Non-pigmented ciliary epithelial cell (primary cell): ENCODE measurements at places on chromosomes 12 and 14.
A peak's percentile ranks its signal among the peaks of the same experiment; 100 is the strongest.

DNA sequence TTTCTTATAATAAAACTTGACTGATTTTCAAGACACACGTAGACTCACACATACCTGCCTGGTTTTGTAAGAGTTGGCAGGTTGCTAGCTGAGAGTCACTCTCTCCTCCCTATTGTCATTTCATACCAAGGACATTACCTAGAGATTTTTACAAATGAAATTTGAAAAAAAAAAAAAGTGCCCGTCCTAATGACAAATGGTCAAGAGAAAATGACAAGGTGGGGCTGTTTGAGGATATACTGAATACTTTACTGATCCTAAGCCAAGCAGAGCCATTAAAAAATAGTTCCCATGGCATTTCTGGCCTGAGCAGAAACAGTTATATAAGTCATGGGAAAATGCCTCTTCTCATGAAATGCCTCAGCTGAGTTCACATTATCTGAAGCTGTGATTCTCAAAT is 150.2 kb downstream of the DYRK2 start:
- DNase-seq: no peak

DNA sequence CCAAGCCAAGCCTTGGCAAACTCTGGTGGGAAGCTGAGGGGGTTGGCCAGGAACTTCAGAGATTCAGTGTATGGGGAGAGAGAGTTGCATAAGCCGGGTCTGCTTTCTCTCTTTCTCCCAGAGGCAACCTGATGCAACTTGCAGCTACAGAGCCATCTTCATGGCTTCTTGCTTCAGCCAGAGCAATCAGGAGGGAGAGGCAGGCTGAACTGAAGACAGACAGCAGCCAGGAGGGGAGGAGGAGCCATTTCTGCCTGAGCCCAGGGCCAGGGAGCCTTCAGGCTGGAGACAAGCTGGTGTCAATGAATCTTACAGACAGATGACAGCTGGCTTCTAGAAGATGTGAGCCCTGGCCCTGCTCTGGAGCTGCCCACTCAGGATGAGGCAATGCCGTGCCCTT is 18.7 kb downstream of the NPC2 start:
- DNase-seq: no peak

DNA sequence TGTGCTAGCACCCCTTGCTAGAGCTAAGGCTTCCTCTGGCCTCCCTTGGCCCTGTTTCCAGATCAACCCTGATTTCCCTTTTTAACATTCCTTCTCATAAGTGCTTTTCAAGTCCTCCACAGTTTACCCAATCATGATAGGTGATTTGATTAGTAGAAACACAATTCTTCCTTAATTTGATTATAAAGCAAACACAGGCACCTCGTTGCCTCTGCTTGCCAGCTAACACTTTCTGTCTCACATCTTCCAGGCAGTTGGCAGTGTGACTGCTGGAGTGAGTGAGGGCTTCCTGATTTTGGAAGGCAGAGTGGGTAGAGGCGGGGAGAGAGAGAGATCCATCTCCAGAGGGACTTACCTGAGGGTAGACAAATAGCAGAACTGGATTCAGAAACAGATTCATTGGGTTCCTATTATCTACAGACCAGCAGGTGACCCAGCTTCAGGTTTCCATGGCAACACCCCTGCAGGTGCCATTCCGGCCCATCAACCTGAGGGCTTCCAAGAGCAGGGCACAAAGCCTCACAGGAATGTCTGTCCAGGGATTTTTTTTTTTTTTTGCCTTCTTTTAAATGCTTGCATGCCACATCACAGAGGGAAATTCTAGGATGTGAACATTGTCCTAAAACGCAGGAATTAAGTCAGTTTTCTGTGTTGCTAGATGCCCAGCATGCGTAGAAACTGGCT is 77.7 kb downstream of the PLXNC1 start:
- DNase-seq: no peak

DNA sequence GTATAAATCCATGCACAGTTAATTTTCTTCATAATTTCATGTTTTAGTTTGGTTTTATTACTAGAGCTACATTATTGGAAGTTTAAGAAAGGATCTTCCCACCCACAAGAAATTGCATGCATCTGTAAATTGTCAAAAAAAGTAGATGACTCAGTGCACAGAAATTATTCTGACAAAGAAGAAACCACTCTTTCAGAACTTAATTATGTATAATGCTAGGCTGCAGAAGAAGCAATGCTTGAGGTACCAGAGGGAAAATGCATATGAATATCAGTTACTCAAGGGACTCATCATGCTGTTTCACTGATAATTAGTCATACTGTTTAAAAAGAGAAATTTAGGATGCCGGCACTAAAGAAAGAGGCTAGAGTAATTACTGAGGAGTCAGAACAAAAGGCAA is 147.0 kb downstream of the SLC16A7 start:
- DNase-seq: no peak

DNA sequence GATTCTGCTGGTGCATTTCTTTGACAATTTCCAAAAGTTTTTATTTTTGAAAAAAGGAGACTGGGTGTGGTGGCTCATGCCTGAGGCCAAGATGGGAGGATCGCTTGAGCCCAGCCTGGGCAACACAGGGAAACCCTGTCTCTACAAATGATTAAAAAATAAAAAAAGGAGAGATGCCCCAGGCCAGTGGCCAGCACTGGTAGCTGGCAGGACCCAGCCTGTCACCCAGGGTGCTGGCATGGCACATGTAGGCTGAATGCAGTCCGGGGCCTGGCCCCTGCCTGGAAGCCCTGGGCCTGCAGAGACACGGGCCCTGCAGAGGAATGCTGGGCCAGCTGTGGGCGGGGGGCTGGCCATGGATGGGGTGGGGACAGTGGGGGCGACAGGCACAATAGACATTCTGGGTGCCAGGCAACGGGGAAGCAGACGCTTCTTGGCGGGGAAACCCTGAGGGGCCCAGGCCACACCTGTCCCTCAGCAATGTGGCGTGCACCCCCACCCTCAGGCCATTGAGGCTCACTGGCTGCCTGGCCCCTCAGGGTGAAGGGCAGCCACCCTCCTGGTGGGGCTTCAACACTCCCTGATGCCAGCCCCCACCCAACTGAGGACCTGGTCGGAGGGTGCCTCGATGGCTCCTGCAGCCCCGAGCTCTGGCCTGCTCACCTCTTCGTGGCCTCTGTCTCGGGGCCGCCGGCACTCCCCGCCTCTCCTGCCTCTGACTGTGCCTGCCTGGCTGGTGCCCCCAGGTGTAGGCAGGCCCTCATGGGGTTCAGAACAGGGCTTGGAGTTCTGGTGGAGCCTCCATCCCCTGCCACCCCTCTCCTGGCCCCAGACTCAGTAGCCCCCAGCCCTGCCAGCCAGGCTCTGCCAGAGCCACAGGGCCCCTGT is 12.1 kb downstream of the TRMT61A start:
- no peak for DNase-seq

DNA sequence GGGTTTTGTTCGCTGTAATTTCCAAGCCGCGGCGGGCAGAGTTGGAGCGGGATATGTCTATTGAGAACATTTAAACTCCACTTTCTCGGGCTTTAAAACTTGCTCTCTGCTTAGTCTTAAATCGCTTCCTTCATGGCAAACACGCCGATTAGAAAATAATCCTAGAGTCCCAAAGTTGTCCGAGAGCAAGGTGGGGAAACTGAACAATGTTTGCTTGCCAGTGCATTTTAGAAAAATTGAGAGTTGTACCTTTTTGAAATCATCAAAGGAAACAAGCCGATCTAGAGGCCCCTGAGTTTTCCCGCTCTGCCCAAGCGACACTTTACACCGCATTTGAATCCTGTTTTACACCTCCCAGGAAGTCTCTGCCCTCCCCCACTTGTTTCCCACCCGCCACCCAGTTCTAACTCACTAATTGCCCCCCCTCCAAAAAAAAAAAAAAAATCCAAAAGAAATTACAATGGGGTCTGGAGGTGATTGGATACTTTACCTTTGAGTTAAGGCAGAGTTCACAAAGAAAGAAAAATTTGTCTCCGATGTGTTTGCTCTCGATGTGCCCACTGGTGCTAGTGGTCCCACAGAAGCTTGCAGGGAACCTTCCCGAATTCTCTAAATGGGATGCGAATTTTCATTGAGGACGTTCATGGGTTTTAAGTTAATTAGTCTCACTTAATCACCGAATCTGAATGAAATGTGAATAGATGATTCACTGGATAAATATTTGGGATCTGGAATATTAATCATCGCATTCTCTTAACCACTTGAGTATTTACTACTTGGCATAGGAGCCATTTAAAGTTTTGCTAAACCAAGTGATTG is 2.3 kb downstream of the HMGA2 start:
- DNase-seq: no peak

- peak; percentile 6 for DNase-seq
These were observed 80.3 kb upstream of the GNG2 start for GRCh38 chr14:51780006-51780692.

DNA sequence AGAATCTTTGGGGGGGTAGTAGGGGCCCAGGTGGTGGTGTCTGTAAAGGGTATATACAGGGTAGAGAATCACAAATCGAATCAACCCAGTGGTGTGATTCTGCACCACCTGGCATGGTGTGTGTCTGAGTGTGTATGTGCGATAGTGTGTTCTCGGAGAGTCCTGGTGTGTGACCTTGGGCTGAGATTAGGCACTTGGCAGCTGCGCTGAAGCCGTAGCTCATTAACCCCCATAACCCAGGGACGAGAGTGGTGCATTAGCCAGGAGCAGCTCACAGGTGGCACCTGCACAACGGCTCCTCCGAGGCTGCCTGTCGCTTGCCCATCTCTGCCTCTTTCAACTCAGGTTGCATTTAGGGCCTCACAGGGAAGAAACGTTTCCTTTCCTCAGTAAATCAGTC is 15.6 kb upstream of the TESC start:
- DNase-seq: no peak

DNA sequence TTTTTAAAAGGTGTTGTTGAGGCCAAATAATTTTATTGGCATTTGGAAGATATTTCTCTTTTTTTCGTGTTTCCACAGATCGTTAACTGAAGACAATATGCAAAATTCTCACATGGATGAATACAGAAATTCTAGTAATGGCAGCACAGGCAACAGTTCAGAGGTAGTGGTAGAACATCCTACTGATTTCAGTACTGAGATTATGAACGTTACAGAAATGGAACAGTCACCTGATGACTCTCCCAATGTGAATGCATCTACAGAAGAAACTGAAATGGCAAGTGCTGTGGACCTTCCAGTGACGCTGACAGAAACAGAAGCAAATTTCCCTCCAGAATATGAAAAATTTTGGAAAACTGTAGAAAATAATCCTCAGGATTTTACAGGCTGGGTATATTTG is 11.2 kb downstream of the PRPF39 start:
- no peak for DNase-seq

DNA sequence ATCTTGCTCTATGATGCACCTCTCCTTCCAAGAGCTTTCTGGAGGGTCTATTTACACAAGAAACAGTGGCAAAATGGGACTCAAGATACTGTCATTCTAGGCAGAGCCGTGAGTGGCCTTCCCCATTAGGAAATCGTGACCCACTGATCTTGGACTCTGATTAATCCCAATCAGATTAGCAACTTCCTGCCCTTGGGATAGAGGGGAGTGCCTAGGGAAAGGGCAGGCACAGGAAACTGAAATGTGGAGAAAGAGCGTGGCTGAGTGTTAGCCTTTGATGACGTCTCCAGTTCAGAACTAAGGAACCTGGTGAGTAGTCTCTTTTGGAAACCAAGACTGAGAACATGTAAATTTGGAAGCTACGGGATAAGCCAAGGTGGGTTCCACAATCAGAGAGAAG is 76.1 kb downstream of the NUAK1 start:
- no peak for DNase-seq

- DNase-seq: no peak
These were observed 99.2 kb downstream of the LGR5 start for GRCh38 chr12:71538807-71539206.

- DNase-seq: no peak
These were observed 242.7 kb upstream of the SFSWAP start for GRCh38 chr12:131468206-131468605.

GRCh38 chr12:113186666-113187325 is 1.3 kb downstream of the RITA1 start:
- DNase-seq: no peak

GRCh38 chr12:122481861-122482260 is 18.9 kb downstream of the ZCCHC8 start:
- DNase-seq: no peak

DNA sequence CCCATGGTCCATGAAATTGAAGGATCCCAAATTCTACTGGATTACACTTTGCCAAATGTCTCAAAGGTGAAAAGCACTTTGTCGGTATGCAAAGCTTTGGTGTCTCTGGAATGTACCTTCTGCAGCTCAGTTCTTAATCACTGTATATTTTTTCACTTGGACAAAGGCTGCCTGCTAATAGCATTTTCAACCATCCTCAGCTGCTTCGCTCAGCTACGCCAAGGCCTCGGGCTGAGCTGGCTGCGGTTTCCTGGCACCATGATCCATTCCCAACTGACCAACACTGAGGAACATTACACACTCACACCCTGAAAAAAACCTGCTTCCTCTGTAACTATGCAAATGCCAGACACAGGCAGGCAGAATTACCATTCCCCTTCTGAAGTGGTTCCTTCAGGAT is 335.2 kb downstream of the DPF3 start:
- no peak for DNase-seq

DNA sequence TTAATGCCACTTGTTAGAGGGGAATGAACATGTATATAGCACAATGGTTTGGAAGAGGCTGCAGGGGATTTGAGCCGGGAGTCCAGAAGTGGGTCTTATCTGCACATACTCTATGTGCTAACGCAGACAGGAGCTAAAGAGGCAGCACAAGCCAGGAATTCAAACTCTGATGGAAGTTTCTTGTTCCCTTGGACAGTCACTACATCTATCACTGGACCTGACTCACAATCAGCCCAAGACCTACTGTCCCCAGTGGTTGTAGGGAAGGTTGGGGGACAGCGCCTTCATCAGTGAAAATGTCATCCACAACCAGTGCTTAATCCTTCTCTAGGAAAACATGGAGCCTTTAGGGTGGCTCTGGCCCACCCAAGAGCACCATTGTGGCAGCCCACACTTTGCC is 107.8 kb downstream of the GCH1 start:
- DNase-seq: no peak

DNA sequence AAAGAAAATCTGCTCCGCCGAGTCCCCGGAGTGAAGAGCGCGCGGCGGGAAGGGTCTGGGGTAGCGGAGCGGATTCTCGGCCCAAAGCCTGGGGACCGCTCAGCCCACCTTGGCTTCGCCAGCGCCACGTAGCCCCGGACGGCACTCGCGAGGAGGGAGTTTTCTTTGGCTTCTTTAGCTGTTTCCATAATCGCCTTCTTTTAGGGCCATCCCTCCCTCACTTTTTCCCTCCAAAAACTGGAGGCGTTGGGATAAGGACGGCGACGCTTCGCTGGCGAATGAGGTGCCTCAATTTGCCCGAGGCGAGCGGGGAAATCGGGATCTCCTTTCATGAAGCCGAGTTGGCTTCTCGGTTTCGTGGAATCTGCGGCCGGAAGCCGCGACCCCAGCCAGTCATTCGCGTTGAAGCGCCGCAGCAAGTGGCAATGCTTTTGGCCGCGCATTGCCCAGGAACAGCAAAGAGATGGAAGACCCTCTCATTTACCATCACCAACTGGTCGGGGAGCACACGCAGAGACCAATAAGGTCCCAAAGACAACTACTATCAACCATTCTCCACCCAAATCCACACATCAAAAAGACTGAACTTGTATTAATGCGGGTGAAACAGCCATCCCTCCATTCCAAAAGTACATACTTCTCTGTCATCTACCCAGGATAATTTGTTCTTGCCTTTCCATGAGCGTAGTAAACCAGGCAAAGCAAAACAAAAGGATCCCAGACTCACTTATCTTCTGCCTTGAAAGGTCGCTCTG is 8.4 kb upstream of the SIX1 start:
- DNase-seq: no peak
